ENCODE measurements at places on chromosomes 13 and 19. TPM values are rescaled to one million over a fixed set of nuclear protein-coding genes. Genes with fewer than 3 reads are reported as not detected.

The CEBPA gene
- 10.8 TPM for polyA plus RNA-seq

The KASH5 gene
- polyA plus RNA-seq, result not detected

DNA sequence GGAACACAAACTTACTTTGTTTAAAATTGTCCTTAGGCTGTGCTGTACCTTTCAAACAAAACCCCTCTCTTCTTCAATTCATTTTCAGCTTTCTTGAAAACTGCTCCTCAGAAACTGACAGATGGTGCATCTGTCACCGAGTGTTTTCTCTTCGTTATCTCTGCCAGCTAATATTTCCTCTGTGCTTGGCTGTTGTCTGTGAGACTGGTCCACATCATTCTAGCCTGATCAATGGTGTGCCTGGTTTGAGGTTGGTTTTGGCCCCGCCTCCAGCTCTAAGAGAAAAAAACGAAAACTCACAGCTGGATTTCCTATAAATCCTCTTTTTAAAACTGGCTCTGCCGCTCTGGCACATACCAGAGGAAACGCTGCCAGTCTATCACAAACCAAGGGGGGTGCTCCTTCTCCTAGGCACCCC, 79.7 kb downstream of the STARD13 start:
- DNase-seq, result no peak

DNA sequence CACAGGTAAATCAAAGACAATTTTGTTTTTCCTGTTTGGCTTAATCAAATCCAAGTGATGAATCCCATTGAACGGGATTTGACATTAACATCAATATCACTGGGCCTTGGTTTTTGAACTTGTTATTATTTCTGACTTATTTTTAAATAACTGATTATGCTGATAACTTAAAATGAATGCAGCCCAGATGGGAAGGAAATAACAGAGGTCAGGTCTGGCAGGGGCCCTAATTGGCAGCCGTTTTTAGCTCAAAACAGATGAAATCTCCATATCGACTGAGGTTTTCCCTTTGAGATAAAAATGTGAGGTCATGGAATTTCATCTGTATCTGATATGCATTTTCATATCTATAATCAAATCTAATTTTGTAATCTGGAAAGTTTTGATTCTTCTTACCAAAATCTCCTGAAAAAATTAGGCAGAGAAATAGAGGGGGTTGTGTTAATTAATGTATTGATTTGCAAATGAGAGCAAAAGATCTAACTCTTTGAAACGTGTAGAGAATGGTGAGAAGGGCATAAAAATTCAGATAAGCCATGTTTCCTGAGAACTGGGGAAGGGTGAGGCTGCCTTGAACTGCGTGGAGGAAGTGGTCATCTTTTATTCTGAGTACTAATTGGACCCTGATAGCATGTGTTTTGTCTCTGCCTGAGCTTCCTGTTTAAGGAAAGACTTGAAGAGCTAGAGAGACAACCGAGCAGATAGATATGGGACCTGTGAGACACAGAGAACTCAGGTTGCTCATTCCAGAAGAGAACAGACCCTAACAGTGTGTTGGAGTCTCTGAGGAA, 98.2 kb upstream of the C1QTNF9B start:
- no peak for DNase-seq

The KLF2 gene
- 155 TPM for polyA plus RNA-seq

DNA sequence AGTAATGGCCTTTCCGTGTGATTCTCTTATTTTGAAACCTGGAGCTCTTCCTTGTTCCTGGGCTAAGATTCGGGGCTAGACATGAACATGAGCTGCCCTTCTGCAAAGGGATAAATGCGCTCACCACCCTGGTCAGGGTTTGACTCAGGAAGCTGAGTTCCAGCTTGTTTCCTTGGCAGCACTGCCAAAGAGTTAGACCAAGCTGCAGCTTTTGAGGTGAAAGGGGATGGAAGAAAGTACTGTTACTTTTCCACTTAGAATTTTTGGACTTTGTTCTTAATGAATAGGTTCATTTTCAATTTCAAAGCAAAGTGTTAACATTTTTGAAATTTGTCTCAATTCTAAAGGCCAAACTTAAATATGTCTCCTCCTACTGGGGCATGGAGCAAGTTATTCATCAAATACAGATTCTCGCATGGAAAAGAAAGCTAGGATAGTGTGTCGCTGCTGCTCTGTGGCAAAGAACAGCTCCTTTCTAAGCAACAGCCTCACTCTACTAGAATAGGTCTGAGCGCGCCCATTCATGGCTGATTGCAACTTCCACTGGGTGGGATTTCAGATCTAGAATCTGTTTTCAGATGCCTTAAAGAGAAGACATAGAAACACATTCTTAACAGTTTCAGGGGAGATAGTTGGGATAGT, 2.2 kb downstream of the RGCC start:
- no peak for DNase-seq

GRCh38 chr19:42174188-42174587, 41.9 kb upstream of the POU2F2 start:
- DNase-seq, result no peak

The KIR2DL1 gene
- 0.06 TPM for polyA plus RNA-seq

DNA sequence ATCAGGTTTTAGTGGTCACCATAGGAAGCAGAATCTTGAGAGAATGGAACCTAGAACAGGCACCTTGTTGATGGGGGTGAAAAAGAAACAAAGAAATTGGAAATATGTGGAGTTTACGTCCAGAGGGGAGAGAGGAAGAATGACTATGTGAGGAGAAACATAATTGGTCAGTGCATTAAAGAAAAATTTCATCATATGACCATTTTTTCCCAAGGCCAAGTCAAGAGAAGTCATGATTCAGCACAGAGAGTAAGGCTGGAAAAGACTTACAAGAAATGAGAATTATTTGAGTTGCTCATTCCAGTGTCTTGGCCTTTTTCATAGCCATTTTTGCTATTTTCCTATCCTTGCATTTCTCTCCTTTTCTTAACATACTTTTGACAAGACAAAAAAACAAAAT, 421.7 kb downstream of the EFNB2 start:
- no peak for DNase-seq

The CCDC194 gene
- polyA plus RNA-seq, result not detected
